NCI-H345 (cell line): ENCODE measurements at places on chromosomes 1 and 21.
A peak's percentile ranks its signal among the peaks of the same experiment; 100 is the strongest.

DNA sequence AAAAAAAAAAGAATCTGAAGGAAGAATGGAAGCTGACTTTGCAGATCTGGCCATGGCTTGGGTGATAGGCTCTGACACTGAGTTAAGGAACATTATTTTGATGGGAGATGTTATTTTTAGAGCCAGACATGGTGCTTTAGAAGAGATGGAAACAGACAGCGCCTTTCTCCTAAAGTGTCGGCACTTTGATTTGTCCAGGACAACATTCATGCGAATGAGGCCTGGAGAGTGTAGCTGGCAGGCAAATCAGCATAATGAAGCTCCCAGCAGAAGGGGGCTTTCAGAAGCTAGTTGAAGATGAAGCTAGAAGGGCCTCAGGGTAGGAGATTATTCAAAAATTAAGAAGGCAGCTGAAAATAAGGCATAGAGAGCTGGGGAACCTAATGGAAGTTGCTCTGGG lies 397.7 kb downstream of the RWDD3 start:
- DNase-seq, result no peak

- no peak for DNase-seq
Observed at GRCh38 chr1:226455843-226456242, 48.0 kb upstream of the PARP1 start.

- no peak for DNase-seq
Observed at GRCh38 chr1:169146576-169147214, 40.2 kb downstream of the ATP1B1 start.

DNA sequence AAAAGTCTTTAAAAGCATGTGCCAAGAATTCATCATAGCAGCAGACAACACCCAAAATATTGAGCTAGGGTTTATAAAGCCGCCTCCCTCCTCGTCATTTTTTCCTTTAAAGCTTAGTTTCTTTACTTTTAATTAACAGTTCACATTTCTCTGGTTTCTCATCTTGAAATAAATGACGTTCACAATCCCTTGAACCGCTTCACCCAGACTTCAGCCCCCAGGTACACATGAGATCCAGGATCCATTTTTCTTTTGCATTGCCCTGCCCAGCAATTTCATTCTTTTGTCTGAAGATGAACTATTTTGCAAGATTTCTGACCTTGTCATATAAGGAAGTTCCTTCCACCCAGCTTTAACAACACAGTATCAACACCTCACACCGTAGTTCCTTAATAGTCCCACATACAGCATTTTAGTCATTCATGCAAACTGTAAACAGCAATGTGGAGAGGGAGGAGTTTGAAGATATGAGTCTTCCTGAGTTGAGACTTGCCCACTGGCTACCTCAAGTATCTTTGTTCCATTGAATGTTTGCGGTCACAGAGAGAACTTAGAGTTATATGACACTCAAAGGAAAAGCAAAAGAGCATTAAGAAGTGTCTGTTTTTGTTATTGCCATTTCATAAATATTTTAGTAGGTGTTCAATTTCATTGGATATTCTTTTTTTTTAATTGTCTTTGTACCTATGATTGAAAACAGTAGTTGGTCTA lies 35.3 kb upstream of the CACYBP start:
- no peak for DNase-seq

- no peak for DNase-seq
Observed at GRCh38 chr1:107877745-107878144, 87.2 kb downstream of the VAV3 start.

DNA sequence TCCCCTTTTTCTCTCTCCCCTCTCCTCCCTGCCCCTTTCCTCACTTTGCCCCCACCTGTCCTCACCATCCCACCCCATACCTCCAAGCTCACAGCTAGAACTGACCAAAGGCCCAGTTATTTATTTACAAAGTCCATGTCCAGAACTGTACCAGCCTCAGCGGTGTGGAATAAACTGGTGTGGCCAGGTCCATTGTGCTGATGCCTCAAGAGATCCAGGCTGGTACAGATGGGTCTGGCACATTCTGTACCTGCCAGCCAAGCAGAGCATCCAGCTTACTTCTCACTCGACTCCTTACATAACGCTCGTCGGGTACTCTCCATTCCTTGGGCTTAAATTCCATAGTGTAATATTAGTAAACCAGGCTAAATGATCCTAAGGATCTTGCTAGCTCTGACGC lies 11.8 kb downstream of the PDZK1IP1 start:
- no peak for DNase-seq

DNA sequence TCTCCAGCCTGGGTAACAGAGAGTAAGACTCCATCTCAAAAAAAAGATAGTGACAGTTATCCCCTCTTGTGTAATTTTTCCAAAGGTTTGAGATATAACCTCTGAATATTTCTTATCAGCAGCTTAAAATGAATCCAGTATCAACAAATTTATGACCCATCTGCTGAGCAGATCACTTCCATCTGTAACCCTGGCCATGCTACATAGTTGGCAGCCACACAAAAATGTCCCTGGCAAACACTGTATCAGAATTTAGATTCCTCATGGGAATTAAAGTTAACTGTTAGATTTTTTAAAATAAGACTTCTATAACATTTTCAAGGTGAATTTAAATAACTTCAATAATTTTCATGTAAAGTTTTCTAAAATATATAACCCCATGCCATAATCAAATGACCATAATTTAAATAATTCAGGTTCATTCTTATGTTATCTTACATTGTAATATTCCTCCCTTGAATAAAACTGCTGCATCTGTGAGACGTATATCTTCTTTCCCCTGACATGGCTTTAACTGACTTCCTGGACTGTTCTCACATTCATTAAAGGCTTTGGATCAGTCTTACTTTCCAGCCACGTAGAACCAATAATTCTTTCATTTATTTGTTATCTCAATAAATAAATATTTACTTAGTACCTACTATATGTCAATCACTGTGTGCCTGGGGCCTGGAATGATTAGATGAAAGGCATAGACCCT lies 5.3 kb upstream of the PRPF38B start:
- DNase-seq, result no peak

GRCh38 chr1:24097663-24098062 lies 14.3 kb downstream of the MYOM3 start:
- DNase-seq, result no peak

DNA sequence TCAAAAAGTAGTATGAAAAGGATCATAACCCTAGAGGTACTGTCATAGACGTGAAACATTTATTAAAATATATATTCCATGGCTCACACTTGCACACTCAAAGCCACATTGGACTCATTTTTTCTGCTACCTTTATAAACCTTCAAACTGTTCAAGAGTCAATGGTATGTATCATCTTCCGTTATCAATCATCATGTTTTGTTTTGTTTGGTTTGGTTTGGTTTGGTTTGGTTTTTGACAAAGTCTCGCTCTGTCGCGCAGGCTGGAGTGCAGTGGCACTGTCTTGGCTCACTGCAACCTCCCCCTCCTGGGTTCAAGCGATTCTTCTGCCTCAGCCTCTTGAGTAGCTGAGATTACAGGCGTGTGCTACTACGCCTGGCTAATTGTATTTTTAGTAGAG lies 1.8 kb downstream of the IFNAR2 start:
- DNase-seq, result no peak

- DNase-seq, result peak; percentile 85
Observed at GRCh38 chr1:88985032-88985431, 7.4 kb downstream of the KYAT3 start.

DNA sequence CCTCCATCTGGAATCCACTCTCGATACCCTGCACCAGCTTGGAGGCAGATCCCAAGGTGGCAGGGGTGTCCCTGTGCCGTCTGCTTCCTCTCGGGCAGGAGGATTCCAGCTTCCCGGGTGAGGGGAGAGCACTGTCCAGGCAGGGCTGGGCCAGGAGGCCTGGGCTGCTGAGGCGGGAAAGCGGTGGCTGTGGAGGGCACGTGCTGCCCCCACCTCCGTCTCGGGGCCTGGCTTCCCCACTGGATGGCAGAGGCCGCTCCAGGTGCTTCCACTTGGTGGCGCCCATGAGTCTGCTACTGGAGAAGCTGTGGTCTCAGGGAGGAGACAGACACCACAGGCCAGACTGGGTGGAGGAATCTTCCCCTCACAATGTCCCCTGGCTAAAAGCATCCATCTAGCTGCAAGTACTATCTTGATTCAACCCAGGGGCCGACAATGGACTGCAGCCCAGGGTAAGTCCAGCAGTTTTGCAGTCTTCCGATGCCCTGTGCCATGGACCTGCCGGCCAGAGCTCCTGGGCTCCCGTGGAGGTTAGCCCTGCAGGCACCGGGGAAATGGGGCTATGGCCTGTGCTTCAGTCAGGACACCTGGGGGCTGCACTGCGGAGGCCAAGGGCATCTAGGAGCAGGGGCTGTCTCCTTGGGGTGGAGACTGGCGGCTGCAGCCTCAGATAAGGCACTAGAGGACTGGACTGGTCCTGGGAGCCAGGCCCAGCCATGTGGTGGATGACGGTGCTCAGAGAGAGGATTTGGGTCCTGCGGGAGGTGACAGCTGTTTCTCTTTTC lies 41.3 kb upstream of the EIF4G3 start:
- DNase-seq, result peak; percentile 6

- no peak for DNase-seq
Observed at GRCh38 chr1:180814258-180814657, 98.4 kb upstream of the KIAA1614 start.

DNA sequence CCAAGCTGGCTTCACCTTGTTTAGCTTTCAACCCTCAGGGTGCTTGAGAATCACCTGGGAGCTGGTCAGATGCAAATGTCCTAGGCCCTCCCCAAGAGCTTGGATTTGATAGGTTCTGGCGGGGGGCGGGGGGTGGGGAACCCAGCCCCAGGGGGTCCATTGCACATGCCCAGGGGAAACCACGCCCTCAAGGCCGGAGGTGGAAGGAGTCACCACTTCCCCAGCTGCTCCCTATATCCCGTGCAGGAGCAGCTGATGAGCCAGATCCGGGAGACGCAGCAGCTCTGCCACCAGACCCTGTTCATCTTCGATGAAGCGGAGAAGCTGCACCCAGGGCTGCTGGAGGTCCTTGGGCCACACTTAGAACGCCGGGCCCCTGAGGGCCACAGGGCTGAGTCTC lies 5.8 kb downstream of the TOR3A start:
- DNase-seq, result no peak

- no peak for DNase-seq
Observed at GRCh38 chr1:38815903-38816627, 43.5 kb downstream of the RRAGC start.

- DNase-seq, result no peak
Observed at GRCh38 chr1:56477164-56478111, 101.9 kb downstream of the PLPP3 start.

- DNase-seq, result no peak
Observed at GRCh38 chr1:48005253-48006117, 8.3 kb upstream of the TRABD2B start.

DNA sequence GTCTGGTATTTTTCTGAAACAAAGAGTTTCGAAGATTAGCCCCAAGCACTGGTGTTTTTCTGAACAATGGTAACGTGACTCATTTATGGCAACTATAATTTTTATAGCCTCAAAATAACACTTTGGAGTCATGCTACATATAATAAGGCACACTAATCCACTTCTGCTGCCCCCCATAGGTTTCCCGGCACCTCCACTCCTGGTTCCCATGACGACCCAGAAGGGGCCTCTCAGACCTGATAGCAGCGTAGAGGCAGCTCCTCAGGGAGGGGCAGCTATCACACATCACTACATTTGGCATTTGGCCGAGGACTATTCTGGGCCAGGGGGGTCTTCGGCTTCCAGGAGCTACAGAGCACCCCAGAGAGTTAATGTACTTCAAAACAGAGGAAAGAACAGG lies 23.3 kb downstream of the CAPN8 start:
- peak; percentile 67 for DNase-seq

DNA sequence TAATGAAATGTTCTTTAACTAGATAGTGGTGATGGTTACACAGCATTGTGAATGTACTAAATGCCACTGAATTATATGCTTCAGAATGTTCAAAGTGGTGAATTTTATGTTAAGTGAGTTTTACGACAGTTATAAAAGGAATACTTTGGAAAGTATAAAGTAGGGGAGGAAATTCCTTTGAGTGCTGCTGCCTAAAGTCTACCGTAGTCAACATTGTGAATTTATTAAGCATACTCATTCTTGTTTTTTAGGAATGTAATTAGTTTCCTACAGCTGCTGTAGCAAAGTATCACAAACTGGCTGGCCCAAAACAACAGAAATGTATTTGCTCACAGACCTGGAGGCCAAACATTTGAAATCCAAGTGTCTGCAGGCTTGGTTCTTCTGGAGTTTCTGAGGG lies 73.0 kb downstream of the SWT1 start:
- DNase-seq, result no peak

DNA sequence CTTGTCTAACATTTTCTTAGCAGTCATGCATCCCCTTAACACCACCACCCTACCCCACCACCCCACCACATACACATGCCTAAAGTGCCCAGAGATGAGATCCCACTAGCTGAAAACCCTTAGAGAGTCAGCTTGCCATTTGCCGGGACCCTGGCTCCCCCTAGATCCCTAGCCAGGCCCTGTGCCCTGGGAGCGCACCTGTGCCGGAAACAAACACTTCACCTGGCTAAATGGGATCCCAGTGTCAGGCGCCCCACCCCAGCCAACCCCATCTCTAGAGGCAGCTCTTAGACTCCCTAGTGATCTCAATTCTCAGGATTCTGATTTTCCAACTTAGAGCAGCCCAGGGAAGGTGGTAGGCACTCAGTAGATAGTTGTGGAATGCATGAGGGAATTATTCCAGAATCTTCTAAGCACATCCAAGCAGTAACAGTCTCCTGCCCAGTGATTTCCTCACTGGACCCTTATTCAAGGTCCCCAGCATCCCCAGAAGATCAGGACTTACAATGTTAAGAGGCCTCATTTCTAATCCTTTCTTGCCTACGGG lies 105.2 kb downstream of the LAMC2 start:
- DNase-seq, result no peak

DNA sequence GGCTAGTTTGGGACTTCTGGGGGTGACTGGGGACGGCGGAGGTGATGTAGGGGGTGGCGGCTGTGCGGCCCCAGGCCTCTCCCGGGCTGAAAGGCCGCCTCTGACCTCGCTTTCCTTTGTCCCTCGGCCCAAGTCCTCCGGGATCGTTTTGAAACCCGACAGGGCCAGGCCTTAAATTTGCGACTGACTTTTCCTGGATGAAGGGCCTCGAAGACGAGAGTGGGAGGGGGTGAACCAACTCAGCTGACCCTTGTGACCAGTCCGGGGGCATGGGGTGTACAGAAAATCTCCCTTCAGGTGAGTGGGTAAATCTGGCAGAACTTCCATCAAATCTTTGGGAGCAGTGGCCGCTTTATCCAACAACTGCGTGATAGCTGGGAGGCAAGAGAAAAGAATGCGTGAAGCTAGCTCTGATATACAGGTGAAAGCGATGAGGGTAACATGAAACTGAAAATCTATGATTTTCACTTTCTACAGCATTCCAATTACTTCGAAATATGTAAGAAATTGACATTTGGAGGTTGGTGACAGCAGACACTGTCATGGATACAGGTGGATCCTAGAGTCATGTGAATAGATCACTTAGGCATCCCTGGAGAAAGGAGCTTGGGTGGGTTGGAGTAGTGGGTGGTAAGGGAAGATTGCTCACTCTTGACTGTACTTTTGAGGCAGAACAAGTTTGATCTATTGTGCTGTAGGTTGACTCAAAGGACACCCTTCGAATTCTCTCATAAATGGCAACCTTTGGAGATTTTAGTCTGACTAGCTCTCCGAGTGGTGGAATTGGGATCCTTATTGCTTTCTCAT lies 885 bp downstream of the AHCYL1 start:
- no peak for DNase-seq

GRCh38 chr1:246245541-246245940 lies 261.5 kb downstream of the SMYD3 start:
- no peak for DNase-seq
